T1000 (cell line): ENCODE measurements at places on chromosomes 1 and 21.

GRCh38 chr1:187665483-187665882, 836.7 kb downstream of the PLA2G4A start:
- no peak for DNase-seq

DNA sequence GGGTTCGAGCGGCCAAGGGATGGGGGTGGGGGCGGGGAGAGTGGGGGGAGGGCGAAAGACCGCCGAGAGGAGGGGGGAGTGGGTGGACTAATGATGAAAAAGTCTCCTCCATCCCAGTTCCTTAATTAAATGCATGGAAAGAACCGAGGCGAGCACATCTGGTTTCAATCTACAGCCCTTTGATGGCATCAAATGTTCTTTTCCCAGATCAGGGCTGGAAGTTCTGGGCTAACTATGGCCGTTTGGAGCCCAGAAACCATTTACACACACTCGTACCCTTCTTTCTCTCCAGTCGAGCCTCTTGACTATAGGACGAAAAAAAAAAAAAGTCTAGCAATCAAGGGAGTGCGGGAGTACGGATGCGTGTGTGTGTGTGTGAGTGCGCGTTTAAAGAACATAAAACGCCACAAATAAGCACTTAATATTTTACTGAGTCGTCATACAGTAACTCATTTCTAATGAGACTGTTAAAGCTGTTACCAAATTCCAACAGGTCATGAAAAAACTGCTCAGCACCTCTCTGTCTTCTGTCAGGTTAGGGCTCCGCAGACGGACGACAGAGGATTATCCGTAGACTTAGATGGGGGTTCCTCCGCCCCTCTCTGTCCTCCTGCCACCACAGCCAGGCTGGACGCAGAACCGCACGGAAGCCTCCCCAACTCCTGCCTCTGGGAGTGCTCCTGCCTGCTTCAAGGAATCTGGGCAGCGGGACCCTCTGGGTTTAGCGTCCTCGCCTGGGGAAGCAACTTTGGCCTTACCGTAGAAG, 2.1 kb upstream of the PRRX1 start:
- no peak for DNase-seq

DNA sequence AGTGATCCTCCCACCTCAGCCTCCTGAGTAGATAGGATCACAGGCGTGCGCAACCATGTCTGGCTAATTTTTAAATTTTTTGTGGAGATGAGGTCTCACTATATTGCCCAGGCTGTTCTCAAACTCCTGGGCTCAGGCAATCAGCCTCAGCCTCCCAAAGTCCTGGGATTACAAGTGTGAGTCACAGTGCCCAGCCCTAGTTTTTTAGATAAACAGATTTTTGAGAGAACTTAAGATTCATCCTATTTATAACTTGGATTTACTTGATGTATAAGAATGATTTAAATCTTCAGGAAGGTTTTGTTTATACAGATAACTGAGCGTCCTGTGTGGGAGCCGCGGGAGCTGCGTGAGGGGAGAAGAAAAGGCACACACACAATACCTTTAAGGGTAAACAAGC, 26.2 kb downstream of the HEYL start:
- DNase-seq = no peak

- DNase-seq = no peak
Observed at GRCh38 chr1:9279172-9279840, 13.4 kb upstream of the SPSB1 start.

DNA sequence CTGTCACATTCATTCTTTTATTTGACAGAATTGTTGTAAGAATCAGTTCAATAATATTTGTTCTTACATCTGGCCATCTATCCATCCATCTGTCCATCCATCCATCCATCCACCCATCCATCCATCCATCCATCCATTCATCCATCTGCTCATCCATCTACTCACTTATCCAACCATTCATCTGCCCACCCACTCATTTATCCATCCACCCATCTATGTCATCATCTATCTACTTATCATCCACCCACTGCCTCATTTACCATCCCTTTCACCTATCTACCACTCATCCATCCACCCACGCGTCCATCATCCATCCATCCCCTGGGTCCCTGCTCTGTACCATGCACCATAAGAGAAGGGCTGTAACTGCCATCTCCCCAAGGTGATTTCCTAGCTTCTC, 134.1 kb downstream of the FOXD2 start:
- no peak for DNase-seq

DNA sequence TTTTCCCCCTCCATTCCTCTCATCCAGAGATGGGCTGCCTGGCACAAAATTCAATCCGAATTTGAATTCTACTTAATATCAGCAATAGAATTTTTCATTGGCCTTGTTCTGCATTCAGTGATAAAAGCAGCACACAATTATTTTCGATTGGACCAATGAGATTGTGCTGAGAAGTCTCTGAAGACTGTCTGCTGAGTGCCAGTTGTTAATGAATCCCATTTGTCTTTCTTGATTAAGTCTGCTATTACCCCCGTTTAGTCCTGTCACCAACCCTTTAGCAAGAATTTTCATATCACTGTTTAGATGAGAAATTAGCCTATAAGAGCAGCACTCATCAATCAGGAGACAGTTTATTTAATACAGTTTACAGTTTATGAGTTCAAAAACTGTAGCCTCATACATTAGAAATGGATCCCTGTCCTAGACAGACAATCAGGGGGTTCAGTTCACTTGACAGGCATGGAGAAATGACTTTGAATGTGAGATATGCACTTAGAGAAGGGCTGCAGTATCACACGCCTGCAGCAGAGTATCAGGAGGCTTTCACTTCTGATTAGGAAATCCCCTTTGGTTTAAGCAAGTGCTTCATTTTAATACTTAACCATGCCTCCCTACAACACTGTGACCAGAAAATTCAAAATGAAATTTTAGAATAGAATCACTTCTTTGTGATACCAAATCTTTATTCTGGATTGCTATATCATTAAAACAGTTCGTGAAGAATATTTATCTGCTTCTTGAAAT, 304.7 kb upstream of the PTBP2 start:
- no peak for DNase-seq

GRCh38 chr1:207968521-207969009, 57.6 kb upstream of the CD34 start:
- no peak for DNase-seq

GRCh38 chr1:3577300-3577699, 34.0 kb downstream of the MEGF6 start:
- DNase-seq = no peak

GRCh38 chr21:43708745-43709381, 10.1 kb upstream of the PDXK start:
- no peak for DNase-seq

- no peak for DNase-seq
Observed at GRCh38 chr1:170698301-170699275, 34.7 kb downstream of the PRRX1 start.

GRCh38 chr1:116556289-116557006, 14.4 kb downstream of the CD58 start:
- no peak for DNase-seq

DNA sequence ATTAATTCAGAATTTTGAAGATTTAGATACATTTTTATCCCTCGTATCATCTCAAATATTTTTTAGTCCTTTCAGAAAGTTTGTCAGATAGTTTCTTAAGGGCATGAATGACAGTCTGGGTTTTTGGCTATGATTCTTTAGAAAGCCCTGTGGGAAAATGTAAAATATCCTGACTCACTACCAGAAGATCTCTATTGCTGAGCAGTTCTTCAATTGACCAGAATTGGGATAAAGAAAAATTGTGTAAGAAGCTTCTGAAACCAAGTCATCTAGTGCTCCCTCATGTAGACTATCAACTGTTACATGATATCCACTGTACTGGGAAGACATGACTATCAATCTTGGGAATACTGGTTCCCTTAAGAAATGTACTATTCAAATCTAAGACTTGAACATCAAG, 608.3 kb upstream of the CHRM3 start:
- DNase-seq = no peak

- DNase-seq = no peak
Observed at GRCh38 chr1:165228111-165228655, 128.3 kb downstream of the LMX1A start.

DNA sequence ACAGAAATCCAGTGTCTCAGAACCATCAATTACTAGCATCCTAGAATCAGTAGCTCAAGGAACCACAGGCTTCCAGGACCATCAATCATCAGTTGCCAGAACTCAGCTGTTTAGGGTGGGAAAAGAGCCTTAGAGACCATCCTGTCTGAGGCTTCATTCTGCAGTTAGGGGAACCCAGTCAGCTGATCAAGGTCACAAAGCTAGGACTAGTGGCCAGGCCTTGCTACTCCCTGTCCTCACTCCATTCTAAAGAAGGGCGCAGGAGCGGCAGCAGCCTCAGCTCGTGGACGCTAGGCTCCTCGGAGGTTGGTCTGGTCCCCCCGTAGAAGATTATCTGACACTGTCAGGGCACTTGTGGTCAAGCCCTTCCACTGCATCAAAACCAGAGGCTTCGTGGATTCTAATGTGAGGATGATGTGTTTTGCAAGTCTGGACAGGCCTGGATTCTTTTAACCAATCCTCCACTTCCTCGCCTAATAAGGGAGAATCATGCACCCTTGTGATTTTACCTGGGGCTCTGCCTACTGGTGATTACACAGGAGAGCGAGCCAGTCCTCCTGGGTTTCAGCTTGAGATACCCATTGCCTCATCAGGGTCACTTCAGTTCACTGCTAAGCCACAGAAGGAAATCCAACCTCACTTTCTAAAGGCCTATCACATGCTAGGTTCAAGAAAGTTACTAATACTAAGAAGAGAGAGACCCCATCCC, 41.7 kb upstream of the IFFO2 start:
- DNase-seq = no peak

- no peak for DNase-seq
Observed at GRCh38 chr1:25836695-25837094, 16.9 kb downstream of the MTFR1L start.

- DNase-seq = no peak
Observed at GRCh38 chr1:43573066-43573800, 42.5 kb downstream of the PTPRF start.

GRCh38 chr1:172476218-172476811, 32.4 kb upstream of the PIGC start:
- no peak for DNase-seq

DNA sequence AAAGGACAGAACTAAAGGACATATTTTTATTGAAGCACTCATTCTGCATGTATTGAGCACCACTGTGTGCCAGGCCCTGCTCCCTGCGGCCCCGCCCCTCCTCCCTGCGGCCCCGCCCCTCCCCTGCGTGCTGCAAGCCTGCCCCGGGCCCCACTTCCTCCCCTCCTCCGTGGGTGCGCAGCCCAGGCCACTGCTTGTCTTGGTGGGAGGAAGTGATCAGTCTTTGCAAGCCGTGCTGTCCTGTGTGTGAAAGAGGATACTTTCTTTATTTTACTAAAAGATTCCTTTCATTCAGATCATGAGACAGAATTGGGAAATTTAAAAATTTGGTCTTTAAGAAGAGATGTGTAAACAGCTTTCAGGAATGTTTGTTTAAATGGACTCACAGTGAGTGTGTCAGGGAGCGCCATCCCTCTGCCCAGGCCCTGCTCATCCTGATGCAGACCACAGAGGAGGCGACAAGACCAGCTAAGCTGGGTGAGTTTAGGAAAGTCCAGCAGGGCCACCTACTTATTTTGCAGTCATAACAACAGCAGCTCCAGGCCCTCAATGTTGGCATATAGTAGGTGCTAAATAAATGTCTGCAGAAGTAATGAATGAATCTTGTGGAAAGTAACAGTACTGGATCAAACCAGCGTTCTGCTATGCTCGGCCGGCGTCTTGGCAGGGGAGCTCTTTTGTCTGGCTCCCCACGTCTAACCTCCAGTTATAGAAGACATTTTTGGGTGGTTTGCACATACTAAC, 88.3 kb upstream of the SELENON start:
- no peak for DNase-seq
